ENCODE measurements at places on chromosomes 12 and 14. TPM values are rescaled to one million over a fixed set of nuclear protein-coding genes. Genes with fewer than 3 reads are reported as not detected.

Gene PRB2
- total RNA-seq, result not detected

Gene GLT1D1
- not detected for total RNA-seq

Gene ANKRD52
- 9.7 TPM for total RNA-seq

Gene MYO1A
- not detected for total RNA-seq

Gene CCDC175
- total RNA-seq, result not detected

Gene CFAP54
- total RNA-seq, result 1.4 TPM

Gene NR4A1
- total RNA-seq, result 4.3 TPM

Gene TAS2R13
- 0.85 TPM for total RNA-seq

Gene TSHR
- not detected for total RNA-seq

Gene CLEC7A
- total RNA-seq, result 0.14 TPM

Gene YAF2
- 11.9 TPM for total RNA-seq

Gene DPY19L2
- 1.8 TPM for total RNA-seq

Gene PITPNM2
- total RNA-seq, result 4.6 TPM

Gene RAB21
- total RNA-seq, result 39.5 TPM

Gene NRXN3
- under 0.01 TPM for total RNA-seq

Gene FIGNL2
- total RNA-seq, result under 0.01 TPM

Gene AICDA
- total RNA-seq, result not detected

Gene CLEC1A
- not detected for total RNA-seq

Gene CNTN1
- 0.65 TPM for total RNA-seq

Gene RTL1
- total RNA-seq, result not detected

Gene SERPINA1
- not detected for total RNA-seq

Data from smooth muscle cell of bladder (primary cell).